Endothelial cell of umbilical vein (primary cell): ENCODE measurements at places on chromosomes 2 and 18. TPM values are rescaled to one million over a fixed set of nuclear protein-coding genes. Genes with fewer than 3 reads are reported as not detected.

SCRN3 gene
- 21.7 and 24.0 TPM in 2 replicates for total RNA-seq

FEV gene
- not detected in 2 replicates for total RNA-seq

VAMP8 gene
- total RNA-seq: 35.8 and 39.0 TPM in 2 replicates

GNLY gene
- not detected in 2 replicates for total RNA-seq

NOSTRIN gene
- 0.75 TPM in 1 of 2 replicates, not detected in the other for total RNA-seq

LHCGR gene
- total RNA-seq: not detected in 2 replicates

C1D gene
- 11.1 and 11.4 TPM in 2 replicates for total RNA-seq

GRB14 gene
- total RNA-seq: 2.7 and 10.3 TPM in 2 replicates

DSC2 gene
- not detected in 2 replicates for total RNA-seq

GMCL1 gene
- total RNA-seq: 13.0 and 14.6 TPM in 2 replicates

CCDC150 gene
- total RNA-seq: 18.1 and 19.9 TPM in 2 replicates
